ENCODE measurements at places on chromosomes 1 and 21.

GRCh38 chr1:89966656-89967055, 28.3 kb upstream of the ZNF326 start:
- no peak for DNase-seq

- no peak for DNase-seq
Observed at GRCh38 chr1:236377832-236378535, 16.1 kb upstream of the EDARADD start.

- DNase-seq = no peak
Observed at GRCh38 chr1:204889681-204890383, 19.2 kb downstream of the NFASC start.

GRCh38 chr1:226185141-226186036, 1.2 kb downstream of the ACBD3 start:
- peak; percentile 60 for DNase-seq

DNA sequence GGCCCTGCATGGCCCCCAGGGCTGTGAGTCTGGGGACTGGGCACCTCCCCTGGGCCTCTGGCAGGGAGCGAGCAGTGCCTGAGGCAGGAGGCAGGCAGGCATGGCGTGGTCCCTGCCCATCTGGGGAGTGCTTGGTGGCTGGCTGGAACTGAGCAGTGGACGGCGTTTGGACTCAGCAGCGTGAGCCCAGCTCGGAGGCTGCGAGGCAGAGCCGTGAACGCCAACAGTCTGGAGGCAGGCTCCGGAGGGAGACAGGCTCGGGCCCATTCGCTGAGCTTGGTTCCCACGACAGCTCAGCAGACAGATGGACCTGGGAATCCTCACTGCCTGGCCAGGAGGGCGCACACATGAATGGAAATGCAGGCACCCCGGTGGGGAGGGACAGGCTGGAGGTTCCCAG, 160.7 kb upstream of the POU3F1 start:
- no peak for DNase-seq

DNA sequence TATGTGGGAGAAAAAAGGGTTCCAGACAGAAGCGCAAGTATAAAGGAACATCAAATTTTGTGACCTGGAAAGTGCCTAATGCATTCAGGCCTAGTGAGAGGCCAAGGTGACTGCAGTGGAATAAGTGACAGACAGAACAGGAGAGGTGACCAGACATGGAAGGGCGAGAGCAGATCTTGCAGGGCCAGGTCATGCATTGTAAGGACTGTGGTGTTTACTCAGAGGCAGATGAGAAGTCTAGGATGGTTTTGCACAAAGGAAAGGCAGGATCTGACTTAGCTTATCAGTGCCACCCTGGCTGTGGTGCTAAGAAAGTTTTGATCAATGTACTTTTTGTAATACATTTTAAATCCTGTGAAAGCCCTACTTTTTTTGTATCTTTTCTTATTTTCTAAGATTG, 34.1 kb upstream of the AHCYL1 start:
- no peak for DNase-seq

DNA sequence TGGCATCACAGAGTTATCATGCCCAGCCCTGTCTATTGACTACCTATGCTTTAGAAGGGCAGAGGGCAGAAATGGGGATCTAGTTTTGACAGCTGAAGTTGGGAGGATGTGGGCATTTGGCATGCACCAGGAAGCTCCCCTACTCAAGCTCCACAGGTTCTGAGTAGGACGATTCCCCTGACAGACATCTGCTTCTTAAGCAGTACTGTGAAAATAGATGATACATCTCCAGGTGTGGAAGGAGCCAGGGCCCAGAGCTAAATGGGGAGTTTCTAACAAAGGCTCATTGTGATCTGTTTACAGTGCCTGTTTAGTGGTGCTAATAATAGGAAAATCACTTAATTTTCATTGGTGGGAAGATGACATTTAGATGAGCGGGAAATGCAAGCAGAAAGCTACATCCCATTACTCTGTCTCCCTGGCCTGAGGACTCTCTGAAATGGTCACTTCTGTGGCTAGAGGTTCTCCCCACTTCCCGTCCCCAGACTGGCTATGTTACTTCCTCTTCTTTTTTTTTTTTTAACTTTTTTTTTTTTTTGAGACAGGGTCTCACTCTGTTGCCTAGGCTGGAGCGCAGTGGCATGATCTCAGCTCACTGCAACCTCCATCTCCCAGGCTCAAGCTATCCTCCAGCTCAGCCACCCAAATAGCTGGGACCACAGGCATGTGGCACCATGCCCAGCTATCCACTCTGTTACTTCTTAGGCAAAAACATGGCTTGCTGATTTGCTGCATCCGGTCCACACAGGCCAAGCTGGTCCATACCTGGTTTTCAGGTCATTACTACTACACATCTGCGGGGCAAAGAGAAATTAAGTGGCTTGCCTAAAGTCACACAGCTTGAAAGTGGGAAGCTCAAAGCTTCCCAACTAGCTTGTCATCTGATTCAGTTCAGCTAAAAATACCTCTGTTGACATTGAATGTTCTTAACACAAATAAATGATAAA, 23.2 kb upstream of the CNIH3 start:
- peak; percentile 75 for DNase-seq

DNA sequence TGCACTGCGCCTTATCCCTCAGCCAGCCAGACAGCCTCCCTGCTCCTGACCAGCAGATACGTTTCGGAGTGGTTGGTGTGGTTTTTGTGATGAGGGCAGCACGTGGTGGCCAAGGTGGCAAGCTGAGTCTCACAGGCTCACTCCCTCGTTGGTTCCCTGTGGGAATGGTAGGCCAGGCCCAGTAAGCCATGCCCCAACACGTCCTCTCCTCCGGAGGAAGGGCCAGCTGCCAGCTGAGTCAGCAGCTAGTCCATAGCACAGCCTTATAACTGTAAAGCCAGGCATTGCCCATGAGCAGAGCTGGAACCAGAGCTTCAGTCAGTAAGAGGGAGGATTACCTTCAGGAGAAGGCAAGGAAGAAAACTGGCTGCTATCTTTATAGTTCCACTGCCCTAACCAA, 29.5 kb downstream of the SZRD1 start:
- DNase-seq = no peak

GRCh38 chr1:92848201-92848600, 16.4 kb downstream of the RPL5 start:
- DNase-seq = no peak

DNA sequence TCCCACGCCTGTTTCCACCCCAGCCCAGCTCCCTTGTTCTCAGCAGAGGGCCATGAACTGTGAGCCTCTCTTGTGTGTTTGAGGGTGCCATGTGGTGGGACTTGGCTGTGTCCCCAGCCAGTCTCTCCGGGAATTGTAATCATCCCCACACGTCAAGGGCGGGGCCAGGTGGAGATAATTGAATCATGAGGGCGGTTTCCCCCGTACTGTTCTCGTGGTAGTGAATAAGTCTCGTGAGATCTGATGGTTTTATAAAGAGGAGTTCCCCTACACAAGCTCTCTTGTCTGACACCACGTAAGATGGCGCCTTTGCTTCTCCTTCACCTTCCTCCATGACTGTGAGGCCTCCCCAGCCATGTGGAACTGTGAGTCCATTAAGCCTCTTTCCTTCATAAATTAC, 57.2 kb upstream of the COL6A2 start:
- no peak for DNase-seq
